ENCODE measurements at places on chromosomes 2 and 18.

DNA sequence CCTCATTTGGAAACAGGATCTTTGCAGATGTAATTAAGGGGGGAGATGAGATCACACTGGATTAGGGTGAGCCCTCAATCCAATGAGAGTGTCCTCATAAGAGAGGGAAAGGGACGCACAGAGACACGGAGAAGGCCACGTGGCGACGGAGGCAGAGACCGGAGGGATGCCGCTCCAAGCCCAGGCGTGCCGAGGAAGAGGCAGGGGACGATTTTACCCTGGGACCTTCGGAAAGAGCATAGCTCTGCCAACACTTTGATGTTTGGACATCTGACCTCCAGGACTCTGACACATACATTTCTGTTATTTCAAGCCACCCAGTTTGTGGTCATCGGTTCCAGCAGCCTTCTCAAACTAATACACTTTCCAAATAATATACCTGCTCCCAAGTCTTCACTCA, 84.4 kb upstream of the ZCCHC2 start:
- DNase-seq = no peak

DNA sequence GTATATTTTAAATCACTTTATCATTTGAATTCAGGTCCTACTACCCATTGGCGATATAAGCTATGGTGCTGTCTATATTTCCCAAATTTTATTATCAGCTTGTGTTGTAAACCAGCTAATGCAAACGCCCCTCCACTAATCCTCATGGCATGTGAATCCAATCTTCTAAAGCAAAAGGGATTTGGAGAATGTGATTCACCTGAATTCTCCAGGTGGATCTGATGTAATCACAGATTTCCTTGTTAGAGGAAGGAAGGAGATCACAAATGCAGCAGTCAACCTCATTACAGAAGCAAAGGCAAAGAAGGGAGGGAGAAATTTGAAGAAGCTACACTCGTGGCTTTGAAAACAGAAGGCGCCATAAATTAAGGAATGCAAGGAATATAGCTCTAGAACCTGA, 431.1 kb upstream of the CDH19 start:
- DNase-seq = no peak

- DNase-seq = no peak
Measured at GRCh38 chr2:10161206-10161931, 38.8 kb downstream of the RRM2 start.

GRCh38 chr2:60484133-60484645, 69.3 kb downstream of the BCL11A start:
- DNase-seq = no peak

- peak; percentile 29 for DNase-seq
Measured at GRCh38 chr18:44758861-44759631, 78.4 kb downstream of the SETBP1 start.

GRCh38 chr2:180944372-180944771, 36.0 kb upstream of the UBE2E3 start:
- DNase-seq = no peak

- DNase-seq = no peak
Measured at GRCh38 chr2:176124947-176125771, 2.6 kb downstream of the HOXD9 start.

DNA sequence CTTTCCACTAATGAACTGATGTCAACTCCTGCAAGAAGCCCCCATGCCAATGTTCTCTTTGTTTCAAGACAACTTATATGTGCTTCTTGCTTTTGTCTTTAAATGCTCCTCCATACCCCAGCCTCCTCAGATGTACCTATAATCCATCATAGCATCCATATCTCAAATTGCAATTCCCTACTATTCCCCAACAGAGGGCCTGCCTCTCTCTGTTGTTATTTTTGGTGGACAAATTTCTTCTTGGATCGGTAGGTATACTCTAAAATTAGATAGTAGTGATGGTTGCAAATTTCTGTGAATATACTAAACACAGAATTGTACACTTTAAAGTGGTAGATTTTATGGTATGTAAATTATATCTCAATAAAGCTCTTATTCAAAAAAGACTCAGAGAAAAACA, 820.1 kb downstream of the METTL4 start:
- no peak for DNase-seq

Measured in CD4-positive, alpha-beta T cell treated with Interleukin-21 for 1 hour (primary cell).